ENCODE measurements at places on chromosomes 3 and 15.

- DNase-seq, result peak; percentile 53
Observed at GRCh38 chr3:121111914-121112612, 204.1 kb downstream of the STXBP5L start.

GRCh38 chr15:57573151-57573550 lies 18.6 kb upstream of the MYZAP start:
- no peak for DNase-seq

- DNase-seq, result no peak
Observed at GRCh38 chr15:61530769-61531168, 301.7 kb upstream of the RORA start.

DNA sequence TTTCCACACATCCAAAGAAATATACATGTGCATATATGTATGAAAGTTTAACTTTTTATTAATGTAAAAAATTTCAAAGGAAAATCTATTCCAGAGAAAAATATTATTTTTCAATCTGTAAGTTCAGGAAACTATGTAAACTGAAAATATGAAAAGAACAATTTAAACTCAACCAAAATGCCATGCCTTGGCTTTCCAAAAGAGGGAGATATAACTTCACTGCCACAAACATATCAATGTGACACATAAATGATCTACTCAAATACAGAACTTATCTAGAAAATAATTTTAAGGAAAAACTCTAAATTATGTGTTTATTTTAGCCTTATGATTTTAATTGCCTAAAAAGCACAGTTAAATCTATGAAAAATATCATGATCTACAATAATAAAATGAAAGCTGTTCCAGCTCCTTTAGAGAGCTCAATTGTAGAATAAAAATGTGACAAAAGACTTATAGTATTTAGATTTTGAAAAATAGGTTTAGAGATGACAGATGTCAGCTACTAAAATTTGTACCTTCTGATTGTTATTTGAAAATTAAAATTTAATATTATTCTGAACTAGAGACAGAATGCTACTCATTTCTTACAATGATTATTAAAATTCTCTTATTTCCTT lies 94.8 kb downstream of the GBE1 start:
- no peak for DNase-seq

DNA sequence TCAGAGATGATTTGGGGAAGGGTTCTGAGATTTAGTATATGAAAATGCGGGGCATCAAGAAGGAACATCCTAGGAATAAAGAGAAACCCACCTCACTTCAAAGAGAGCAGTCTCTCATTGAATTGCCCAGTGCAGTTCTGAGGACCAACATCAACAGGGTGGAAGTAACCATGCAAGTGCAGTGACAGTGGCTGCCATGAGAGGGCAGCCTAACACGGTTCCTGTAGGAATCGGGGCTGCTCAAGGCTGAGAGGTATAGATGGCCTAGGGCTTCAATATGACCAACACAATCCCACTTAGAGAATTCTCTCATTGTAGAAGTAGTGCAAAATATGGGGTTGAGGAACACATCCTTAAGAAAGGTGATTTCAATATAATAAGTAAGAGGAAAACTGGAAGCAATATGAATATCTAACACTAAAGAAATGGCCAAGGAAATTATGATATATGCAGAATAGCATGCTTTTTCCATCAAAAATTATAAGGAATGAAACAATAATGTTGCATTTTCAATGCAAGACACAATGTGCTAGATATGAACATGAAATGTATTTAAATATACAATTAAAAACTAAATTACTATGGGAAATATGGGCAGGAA lies 51.1 kb upstream of the ARRDC4 start:
- DNase-seq, result peak; percentile 58

DNA sequence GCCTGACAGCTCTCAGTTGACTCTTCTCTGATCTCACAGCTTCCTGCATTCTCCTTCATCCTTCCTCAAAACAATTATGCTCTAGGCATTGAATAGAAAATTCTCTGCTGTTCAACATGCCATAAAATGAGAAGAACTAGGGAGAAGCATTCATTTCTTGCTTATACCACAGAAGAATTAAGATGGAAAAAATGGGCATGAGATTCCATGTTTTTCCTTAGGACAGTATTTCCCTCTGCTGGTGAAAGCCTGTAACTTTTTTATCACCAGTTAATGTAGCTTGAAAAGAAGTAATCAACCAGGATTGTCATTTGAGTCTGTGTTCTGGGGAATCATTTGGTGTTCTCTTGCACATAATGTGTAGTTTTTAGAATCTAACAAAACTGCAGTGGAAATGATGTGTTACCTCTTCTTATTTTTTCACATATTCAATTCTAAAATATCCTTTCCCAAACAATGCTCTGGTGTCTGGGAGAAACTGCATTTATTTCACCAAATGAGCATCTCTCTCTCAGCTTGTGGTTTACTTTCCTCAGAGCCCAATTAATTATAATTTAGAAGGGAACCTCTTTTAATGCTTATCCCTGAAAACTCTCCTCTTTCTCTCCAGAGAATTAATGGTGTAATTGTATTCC lies 92.8 kb upstream of the DCBLD2 start:
- DNase-seq, result no peak

DNA sequence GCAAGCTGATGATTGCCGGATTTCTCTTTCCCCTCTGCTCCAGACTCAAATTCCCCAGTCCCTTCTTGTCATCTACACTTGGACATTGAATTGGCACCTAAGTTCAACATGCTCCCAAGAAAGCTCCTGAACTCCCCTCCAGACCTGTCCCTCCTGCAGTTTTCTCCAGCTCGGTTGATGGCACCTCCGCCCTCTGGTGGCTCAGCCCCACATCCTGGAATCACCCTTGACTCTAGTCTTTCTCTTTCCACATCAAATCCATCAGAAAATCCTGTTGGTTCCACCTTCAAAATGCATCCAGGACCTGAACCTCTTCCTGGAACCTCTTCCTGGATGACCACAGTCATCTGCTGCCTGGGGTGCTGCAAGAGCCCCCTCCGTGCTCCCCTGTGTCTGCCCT lies 60.1 kb downstream of the RASGRF1 start:
- no peak for DNase-seq

DNA sequence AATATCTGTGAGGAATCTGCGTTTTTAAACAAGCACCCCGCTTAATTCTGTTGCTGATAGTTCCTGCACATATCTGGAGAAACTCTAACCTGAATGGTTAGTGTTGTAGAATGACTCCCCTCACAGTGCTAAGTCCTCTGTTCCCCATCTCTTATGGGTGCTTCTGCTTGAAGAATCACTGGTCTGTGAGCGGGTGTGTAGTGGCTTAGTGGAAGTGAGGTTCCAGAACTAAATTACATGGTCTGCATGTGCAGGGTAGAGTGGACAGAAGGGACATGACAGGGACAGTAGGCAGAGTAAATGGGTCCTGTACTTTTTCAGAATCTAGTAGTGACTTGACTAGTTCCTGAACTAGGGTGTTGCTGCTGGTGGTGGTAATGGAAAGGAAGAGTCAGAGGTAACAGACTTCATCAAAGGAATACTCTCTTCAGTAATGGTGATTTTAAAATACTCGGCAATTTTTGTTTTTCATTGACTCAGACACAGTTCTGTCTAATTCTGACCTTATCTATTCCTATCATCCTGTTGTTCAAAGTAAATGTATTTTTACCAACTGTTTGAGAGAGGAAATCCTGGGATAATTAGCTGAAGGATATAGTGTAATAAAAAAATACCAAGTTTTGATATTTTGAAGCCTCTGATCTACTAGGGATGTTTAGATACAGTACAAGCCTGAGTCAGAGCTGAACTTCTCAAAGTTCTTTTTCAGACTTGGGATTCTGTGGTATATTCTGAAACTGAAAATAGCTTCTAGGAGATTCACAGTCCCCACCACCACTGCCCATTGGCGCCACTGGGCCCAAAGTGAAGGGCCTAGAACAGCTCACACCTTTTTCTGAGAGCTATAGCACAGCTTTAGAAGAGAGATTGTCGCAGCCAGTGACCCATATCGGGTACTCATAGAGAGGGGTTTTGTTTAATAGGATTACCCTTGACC lies 55.5 kb downstream of the FNDC3B start:
- DNase-seq, result no peak

DNA sequence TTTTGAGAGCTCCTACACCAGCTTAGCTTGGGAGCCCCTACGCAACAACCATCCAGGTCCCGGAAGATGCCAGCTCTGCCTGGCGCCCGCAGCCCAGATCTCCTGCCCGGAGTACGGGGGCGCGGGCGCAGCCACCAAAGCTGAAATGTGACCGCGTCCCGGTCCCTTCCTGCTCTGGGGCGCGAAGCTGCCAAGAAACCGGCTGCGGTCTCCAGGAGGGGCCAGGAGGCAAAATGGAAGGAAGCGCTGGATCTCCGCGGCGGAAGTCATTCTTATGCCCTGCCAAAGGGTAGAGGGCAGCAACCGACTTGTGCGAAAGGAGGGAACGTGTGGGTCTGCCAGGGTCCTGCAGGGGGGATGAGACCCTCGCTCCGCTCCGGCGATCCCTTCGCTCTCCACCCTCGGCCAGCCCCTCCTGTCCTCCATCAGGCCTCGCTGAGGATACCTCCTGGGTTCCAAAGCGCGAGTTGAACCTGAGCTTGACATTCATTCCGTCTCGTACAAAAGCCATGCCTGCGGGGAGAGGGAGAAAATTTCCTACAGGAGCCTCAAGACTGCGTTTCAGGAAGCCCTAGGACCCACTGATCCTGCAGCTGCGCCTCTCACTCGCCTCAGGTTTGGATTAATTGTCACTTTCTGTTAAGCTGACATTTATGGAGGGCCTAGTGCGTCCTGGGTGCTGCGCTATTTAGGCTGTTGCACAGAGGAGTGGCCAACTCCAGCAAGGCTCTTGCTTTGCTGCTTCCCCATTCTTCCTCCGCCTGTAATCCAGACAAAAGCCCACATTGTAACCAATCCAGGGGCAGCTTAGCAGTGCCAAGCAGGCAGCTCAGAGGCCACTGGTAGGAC lies 98.3 kb upstream of the VGLL3 start:
- DNase-seq, result no peak

- DNase-seq, result peak; percentile 73
Observed at GRCh38 chr15:28017423-28017924, 81.6 kb downstream of the OCA2 start.

DNA sequence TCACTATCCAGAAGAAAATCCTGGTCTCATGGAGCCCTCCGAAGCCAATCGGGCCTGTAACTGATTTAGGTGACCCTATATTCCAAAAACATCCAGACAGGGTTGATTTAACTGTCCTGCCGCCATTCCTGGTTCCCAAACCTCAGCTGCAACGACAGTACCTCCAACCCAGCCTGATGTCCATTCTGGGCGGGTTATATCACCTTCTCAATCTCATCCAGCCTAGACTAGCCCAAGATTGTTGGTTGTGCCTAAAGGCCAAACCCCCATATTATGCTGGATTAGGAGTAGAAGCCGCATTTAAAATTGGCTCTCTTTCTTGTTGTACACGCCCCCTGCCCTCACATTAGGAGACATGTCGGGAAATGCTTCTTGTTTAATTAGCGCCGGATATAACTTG lies 36.7 kb downstream of the ZBTB11 start:
- no peak for DNase-seq

- DNase-seq, result no peak
Observed at GRCh38 chr3:12193485-12194165, 34.9 kb upstream of the TIMP4 start.

DNA sequence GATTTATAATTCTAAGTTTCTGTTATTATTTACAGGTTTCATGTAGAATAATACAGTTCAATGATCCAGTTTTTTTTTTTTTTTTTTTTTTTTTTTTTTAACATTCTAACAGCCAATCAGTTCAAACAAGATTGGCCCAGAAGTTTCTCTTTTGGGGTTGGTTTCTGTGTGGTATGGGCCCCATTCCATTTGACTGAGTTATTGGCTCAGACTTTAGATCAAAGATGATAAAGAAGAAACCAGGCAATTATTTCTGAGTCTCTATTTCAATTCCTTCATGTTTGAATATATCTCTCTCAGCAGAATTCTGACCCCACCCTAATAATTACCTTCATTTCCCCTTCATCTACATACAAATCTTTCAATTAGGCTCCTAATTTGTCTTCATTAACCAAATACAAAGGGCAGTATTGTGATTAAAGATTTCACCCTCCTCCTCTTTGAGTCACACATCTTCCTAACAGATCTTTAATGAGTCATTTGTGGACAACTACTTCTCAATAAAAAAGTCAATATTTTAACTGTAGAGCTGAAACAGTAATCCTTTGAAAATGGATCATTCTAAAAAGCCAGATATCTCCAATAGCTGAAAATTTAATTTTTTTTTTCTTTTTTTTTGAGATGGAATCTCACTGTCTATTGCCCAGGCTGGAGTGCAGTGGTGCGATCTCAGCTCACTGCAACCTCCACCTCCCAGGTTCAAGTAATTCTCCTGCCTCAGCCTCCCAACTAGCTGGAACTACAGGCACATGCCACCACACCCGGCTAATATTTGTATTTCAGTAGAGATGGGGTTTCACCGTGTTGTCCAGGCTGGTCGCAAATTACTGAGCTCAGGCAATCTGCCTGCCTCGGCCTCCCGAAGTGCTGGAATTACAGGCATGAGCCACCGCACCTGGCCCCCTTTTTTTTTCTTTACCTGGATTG lies 878.8 kb downstream of the NAALADL2 start:
- DNase-seq, result no peak

All from Caco-2 (cell line).